ENCODE measurements at places on chromosomes 4 and X.

DNA sequence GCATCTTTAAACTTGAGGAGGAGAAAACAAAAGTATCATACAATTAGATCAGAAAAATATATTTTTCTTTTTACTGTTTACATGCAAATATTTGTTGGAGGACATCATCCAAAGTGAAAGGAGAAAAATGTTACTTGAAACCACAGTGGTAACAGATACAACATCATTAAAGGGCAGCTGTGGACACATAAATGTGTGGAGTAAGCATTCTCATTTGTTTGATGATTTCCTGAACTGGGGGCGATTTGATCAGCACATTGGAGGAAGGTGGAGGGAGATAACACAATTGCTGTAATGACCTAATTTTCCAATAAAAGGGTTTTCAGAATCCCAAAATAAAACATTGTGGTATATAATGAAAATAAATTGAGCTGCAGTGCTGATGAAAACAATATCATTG, 314.5 kb upstream of the HS3ST1 start:
- DNase-seq = no peak

- no peak for DNase-seq
Observed at GRCh38 chr4:150990250-150990649, 24.8 kb downstream of the LRBA start.

GRCh38 chr4:185383451-185383850, 12.3 kb downstream of the LRP2BP start:
- DNase-seq = no peak

- no peak for DNase-seq
Observed at GRCh38 chrX:24190500-24191156, 41.1 kb downstream of the ZFX start.

- no peak for DNase-seq
Observed at GRCh38 chrX:74505437-74505836, 84.1 kb downstream of the SLC16A2 start.

DNA sequence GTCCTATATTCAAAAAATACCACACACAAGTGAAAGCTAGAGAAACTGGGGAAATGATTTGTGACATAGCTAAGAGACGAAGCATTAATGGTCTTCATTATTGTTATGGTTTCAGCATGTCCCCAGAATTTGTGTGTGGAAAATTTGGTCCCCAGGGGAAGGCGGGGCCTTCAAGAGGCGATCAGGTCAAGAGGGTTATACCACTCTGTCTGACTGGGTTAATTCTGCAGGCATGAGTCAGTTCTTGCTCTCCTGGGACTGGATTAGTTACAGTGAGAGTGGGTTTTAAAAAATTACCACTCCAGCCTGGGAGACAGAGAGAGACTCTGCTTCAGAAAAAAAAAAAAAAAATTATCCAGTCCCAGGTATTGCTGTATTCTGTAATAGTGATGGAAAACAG, 2.1 kb upstream of the MTNR1A start:
- DNase-seq = no peak

- DNase-seq = peak; percentile 48
Observed at GRCh38 chrX:154013614-154014360, 5.9 kb downstream of the IRAK1 start.

- no peak for DNase-seq
Observed at GRCh38 chrX:37388413-37388812, 39.2 kb downstream of the PRRG1 start.

DNA sequence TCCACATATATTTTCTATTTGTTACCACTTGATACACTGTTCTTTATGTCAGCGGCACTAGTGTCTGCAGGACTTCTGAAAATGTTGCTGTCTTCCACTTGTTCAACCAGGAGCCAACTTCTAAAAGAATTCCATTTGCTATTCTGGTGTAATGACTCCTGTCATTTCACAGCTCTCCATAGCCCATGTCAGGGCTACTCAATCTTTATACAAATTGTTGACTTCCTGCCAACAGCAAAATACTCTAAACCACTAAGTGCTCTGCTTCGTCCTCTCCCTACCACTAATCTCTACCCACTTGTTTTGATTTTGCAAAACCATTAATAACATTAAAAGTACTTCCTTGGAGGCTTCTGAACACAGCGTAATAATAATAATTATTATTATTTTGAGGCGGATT, 7.2 kb downstream of the CTSO start:
- no peak for DNase-seq

DNA sequence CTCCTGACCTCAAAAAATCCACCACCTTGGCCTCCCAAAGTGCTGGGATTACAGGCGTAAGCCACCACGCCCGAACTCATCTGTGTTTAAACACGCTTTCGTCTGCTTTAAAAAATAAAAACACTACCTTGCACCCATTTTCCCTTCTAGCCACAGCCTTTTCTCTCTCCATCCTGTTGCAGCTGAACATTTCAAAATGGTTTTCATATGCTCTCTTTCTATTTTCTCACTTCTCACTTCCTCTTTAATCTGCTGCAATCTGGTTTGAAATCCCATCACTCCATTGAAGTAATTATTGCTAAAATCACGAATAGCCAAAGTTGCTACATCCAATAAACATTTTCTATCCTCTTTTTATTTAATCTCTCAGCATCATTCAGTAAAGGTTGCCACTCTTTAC, 70.0 kb downstream of the DCHS2 start:
- no peak for DNase-seq

- DNase-seq = peak; percentile 2
Observed at GRCh38 chr4:14906805-14907204, 95.5 kb upstream of the CPEB2 start.

DNA sequence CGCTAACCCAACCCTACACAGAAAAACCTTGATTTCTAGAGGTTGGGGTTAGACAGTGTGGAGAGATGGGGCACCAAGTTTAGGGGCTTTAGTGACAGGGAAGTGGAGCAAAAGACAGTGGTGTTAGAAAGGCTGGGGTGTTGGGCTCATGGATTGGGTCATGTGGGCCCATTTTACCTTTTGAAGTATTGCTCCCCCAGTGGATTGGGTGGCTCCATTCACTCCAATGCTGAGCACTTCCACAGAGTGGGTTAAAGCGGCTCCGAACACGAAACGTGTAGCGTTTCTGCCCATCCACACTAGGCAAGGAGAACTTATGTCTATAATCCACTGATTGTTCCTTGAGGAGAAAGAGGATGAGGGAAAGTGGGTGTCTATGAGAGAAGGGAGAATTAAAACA, 2.3 kb downstream of the IL2RG start:
- DNase-seq = no peak

- no peak for DNase-seq
Observed at GRCh38 chr4:21819086-21819485, 129.5 kb downstream of the KCNIP4 start.

GRCh38 chr4:141142423-141142822, 9.2 kb upstream of the RNF150 start:
- no peak for DNase-seq

DNA sequence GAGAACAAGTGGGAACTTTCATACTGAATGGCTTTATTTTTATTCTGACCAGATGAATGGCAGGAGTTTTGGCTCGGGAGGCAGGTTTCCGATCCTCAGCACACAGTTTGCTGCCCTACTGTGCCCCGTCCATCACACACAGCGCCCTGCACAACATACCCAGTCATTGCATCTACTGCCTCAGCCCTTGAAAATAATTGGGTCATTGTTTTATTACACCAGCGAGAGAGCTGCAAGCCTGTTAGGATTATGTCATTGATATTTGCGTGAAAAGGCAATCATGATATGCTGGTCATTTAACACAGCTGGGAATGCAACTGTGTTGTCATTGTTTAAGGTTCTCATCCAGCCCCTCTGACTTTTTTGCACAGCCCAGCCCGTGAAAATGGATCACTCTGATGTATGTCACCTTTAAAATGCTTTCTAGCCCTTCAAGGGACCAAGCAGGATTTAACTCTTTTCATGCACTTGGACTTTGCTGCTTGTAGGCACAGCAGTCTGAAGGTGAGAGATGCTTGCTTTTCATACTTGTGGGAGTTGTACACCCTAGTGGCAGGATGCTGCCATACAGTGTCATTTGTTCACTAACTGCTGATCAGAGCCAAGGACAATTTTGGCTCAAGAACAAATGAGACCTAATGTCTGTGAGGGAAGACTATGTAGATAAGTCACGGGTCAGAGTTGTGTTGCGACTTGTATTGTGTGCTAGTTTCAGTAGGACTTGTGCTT, 62.3 kb downstream of the RTL9 start:
- no peak for DNase-seq

GRCh38 chrX:24494647-24495075, 29.6 kb downstream of the PDK3 start:
- no peak for DNase-seq

DNA sequence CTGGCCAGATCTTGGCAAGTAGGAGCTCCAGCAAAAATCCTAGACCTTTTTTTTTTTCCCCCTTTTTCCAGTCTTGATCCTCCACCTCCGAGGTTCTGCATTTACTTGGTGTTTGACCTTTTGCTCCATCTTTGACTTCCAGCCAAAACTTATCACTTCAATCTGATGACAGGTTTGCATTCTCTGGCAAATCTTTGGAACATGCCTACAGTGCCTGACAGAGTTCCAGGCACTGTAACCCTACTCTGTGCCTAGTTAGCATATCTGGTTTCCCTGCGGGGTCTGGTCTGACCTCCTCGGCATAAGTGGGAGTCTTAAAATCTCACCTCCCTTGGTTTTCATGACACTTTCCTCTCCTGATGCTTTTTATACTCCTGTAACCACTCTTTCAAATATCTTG, 39.4 kb upstream of the NR3C2 start:
- DNase-seq = no peak
